Right ventricle myocardium superior (tissue), 1 donor: ENCODE measurements at places on chromosomes 16 and 17.

DNA sequence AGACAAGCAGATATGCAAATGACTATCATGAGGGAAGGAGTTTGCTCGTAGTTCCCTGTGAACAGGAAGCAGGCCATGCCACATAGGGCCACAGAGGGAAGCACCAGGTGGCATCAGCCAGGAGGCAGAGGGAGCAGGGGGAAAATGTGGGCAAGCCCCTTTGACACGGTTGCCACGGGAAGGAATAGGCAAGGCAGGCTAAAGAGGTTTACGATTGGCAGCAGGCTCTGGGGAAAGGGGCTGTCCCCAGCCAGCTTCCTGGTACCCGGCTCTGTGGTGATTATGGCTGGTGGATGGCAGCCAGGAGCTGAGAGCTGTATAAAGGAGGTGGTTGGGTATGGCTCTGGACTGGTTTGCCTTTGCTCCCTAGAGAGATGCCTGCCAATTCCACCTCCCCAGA is 848 bp downstream of the CES3 start:
- peak; percentile 35 for DNase-seq

DNA sequence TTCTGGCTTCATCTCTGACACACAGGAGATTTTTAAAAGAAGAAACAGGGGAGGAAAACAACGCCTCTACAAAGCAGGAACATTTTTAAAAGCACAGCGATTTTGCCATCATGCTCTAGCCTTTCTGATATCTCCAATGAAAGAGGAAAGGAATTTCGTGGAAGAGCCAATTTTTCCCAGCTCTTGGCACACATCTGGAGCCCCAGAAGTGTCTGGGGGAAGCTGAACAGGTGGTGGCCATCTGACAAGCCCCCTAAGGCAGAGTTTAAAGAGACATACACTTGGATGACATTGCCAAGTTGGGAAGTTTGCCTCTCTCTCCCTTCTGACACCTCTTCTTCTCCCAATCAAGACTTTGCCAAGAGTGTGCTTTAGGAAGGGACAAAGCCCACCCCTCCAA is 82.1 kb downstream of the CCT6B start:
- no peak for DNase-seq

DNA sequence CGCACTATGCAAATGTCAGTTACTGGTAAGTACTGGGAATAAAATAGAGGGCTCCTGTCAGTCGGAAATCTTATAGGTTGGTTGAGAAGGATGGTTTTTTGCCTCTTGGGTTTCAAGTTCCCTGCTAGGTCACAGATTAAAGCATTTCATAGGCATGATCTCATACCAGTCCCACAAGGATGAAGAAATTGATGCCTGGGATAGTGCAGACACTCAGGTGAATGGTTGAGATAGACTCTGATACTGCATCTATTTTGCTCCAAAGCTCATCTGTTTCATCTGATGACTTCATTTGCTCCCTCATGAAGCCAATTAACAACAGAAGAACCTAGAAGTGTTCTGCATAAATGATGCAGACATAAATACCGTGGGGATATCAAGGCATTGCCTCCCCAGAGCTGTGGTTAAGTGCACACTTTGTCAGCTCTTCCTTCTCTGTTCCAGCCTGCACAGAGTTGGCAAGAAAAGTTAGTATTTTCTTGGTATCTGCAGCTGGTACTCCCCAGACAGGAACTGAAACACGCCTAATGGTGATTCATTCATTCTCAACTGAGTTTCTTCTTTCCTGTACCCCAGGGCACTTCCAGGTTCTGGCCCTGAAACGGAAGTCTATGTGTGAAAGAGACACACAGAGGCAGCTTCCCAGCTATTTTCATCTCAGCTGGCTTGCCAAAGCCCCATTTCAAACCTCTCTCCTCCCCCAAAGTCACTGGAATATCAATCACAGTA is 418.3 kb upstream of the SALL1 start:
- no peak for DNase-seq

- DNase-seq, result no peak
Observed at GRCh38 chr17:82615084-82616020, 32.9 kb downstream of the WDR45B start.

- no peak for DNase-seq
Observed at GRCh38 chr16:81482329-81483063, 37.9 kb downstream of the CMIP start.

DNA sequence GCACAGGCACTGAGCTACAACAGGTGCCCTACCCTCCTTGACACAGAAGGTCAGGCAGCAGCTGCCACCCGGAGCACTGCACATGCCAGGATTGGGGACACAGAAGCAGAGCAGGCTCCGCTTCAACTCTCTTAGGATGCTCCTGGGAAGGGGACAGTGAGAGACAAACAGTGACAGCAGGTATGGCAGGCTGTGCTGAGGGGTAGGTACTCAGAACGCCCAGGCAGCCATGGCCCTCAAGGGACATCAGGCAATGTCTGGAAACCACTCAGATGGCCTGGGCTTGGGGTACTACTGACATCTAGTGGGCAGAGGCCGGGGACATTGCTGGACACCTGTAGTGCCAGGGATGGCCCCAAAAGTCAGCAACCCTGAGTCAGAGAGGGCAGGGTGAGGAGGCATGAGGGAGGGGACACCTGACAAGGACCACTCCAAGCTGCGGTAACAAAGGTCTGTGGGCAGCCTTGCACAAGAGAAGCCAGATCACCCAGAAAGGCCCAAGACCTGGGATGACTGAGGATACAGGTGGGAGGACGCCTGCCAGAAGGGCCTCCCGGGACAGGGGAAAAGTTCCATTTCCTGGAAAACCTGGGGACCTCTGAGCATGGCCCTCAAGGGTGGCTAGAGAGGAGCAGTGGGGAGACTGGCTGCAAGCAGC is 21.2 kb downstream of the PEMT start:
- DNase-seq, result peak; percentile 64

DNA sequence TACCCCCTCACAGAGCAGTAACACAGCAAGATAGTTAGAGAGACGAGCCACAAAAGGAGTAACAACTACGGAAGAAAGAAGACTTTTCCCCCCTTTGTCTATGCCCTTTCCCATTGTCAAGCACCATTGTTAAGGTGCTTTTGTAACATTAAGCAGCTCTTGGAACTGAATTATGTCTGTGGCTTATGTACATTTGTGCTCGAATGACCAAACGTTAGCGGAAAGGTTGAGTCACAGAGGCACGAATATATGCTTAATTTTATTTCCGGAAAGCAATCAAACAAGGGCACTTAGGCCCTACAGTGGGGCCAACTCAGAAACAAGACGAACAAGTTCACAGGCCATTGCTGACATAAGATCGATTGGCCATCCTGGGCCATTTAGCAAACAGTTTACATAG is 109.5 kb downstream of the ANKFN1 start:
- DNase-seq, result no peak

GRCh38 chr17:37766971-37767370 is 22.1 kb upstream of the HNF1B start:
- no peak for DNase-seq

- no peak for DNase-seq
Observed at GRCh38 chr17:13727441-13728171, 125.9 kb upstream of the HS3ST3A1 start.

DNA sequence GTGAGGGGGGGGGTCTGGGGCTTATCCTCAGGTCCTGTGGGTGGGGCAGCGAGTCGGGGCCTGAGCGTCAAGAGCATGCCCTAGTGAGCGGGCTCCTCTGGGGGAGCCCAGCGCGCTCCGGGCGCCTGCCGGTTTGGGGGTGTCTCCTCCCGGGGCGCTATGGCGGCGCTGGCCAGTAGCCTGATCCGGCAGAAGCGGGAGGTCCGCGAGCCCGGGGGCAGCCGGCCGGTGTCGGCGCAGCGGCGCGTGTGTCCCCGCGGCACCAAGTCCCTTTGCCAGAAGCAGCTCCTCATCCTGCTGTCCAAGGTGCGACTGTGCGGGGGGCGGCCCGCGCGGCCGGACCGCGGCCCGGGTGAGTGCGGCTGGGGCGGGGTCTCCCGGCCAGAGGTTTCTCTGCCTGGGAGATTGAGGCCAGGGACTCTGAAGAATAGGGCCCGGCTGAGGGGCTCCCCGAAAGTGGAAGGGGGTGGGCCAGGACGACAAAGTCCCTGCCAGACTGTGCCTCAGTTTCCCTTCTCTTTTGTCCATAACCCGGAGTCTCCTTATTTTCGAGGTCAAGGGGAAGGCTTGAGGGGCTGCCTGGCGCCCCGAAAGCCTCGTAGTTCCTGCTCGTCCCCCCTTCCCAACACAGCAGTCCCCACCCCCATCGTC is at the start of gene FGF11:
Gene FGF11 (plus strand): TSS at position 51 of the 651 bp plus-strand sequence. CDS start 109 bp downstream, at position 160.
- no peak for DNase-seq

- DNase-seq, result no peak
Observed at GRCh38 chr17:80111702-80112470, 10.5 kb downstream of the GAA start.

DNA sequence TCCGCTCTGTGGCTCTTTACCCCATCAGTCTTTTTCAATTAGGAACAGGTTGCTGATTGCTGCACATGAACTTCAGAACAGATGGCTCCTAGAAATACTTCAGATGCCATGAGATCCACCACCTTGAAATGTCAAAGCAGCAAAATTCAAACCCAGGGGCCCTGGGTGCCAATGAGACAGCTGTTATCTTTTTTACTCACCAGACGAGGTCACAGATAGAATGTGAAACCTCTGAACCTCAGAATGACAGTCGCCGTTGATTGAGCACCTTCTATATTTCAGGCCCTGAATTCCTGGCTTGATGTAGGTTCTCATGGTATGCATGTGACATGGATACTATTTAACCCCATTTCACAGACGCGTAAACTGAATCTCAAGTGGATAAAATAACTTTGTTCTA is 63.0 kb downstream of the MAF start:
- no peak for DNase-seq

- DNase-seq, result peak; percentile 94
Observed at GRCh38 chr16:77807-78443, at the start of gene MPG. TSS of gene MPG (plus strand) at chr16:78225. CDS start at chr16:78310, 85 bp downstream.

DNA sequence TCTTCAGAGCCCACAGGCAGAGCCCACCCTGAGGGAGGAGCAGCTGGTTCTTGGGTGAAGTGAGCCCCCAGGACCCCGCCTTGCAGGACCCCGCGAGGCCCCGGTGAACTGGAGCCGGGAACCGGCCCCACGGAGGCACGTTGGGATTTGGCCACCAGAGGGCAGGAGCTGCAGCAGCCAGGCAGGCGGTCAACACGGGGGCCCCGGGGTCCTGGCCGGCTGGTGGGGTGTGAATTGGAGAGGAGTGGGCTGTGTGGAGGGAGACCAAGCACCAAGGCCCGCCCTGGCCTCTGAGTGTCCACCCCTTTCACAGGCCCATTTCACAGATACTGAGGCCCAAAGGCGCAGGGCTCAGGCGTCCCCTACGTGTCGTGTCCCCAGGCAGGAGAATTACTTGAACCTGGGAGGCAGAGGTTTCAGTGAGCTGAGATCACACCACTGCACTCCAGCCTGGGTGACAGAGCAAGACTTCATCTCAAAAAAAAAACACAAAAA is 2.2 kb downstream of the DPEP1 start:
- DNase-seq, result no peak

DNA sequence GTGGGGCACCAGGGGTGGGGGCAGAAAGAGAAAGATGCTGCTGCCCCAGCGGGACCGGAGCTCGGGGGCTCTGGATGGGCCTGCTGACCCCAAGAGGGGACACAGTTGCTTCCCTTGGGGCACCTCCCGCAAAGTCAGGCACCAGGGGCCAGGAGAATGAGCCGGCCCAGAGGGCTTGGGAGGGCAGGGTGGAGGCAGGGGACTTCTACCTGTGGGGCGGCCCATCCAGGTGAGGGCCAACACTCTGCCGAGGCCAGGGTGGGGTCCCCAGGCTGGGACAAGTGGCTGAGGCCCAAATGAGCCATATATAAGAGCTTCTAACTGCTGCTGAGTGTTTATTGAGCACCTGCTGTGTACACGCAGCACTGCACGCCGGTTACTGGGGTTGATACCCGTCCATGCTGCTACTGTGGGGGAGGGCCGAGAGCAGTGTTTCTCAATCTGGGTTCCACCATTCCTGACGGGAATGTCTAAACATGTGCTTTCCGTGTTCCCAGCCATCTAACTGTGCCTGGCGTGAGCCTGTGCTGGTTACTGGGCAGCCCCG is 211.7 kb upstream of the GSE1 start:
- peak; percentile 27 for DNase-seq

- no peak for DNase-seq
Observed at GRCh38 chr17:37708616-37709212, 36.1 kb downstream of the HNF1B start.

DNA sequence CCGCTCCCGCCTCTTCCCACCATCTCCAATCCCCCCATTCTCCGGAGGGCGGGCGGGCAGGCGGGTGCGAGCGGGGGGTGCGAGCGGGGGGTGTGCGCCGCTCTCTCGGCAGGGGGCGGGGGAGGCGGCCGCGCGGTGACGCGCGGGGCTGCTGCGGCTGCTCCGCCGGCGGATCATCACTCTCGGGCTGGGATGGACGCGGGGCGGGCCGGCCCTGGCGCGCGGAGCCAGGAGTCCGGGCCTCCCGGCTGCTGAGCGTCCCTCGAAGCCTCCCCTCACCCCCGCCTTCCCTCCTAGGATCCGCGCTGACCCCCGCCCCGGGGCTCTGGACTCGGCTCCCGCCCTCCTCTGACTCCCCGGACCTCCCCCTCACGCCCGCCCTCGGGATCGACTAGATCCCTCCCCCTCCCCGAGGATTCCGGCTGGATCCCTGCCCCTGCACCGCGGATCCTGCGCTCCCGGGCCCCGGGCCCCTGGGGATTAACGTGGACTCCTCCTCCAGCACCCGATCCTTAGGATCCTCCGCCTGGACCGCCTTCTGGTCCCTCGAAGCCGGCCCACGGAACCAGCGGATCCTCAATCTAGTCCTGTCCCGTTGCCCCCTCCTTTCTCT is 946 bp upstream of the TMEM256 start:
- peak; percentile 83 for DNase-seq

DNA sequence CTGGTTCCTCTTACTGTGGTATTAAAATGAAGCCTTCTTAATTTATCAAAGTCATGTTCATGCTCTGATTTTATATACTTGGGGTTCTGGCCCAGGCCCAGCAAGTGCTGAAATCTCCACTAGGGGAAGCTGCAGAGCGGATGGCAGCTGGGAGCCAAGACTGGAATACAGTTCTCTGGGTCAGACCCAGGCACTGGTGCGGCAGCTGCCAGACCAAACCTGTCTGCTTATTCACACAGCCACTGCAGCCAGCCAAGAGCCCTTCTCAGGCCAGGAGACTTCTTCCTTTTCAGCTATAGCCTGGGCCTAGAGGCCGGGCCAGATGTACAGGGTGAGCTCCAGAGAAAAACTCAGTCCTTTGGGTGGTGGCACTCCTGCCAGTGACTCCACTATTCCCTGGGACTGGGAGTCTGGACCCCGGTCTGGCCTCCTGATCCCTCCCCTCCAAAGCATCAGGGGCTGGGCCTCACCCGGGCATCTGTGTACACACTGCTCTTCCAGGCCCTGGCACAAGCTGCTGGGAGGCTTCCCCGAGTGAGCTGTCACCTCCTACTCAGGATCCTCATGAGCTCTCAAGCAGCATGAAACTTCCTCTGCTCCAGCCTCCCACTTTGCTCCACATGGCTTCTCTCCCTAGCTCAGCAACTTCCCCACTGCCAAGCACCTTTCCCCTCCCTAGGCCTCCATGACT is 24.4 kb downstream of the ATP6V0D1 start:
- DNase-seq, result peak; percentile 88

DNA sequence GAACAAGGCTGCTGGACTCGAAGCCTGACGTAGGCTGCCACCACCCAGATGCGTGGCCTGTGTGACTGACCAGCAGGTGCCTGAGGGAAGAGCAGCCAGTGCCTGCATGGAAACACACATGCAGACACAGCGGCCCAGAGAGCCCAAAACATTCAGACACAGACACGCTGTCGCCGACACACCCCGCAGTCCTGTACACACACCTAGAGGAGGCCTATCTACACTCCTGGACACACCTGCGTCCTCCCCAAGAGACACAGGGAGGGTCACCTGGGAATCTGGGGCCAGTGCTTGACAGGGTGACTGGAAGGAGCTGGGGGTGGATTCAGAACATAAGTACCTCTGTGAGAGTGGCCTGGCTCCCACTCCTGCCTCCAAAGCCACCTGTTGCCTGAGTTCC is 6.1 kb upstream of the TSPOAP1 start:
- no peak for DNase-seq
